ENCODE measurements at places on chromosomes 6 and 20.

DNA sequence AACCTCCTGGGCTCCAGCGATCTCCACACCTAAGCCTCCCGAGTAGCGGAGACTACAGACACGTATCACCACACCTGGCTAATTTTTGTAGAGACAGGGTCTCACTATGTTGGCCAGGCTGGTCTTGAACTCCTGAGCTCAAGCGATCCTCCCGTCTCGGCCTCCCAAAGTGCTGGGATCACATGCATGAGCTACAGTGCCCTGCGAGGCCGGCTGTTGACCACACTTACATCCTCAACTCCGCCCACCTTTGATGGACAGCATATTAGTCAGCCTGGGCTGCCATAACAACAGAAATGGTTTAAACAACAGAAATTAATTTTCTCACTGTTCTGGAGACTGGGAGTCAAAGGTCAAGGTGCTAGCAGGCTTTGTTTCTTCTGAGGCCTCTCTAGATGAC lies 107.7 kb downstream of the JPH2 start:
- peak; percentile 21 for DNase-seq

- DNase-seq: no peak
These were observed 54.3 kb downstream of the SNAI1 start for GRCh38 chr20:50037123-50037522.

DNA sequence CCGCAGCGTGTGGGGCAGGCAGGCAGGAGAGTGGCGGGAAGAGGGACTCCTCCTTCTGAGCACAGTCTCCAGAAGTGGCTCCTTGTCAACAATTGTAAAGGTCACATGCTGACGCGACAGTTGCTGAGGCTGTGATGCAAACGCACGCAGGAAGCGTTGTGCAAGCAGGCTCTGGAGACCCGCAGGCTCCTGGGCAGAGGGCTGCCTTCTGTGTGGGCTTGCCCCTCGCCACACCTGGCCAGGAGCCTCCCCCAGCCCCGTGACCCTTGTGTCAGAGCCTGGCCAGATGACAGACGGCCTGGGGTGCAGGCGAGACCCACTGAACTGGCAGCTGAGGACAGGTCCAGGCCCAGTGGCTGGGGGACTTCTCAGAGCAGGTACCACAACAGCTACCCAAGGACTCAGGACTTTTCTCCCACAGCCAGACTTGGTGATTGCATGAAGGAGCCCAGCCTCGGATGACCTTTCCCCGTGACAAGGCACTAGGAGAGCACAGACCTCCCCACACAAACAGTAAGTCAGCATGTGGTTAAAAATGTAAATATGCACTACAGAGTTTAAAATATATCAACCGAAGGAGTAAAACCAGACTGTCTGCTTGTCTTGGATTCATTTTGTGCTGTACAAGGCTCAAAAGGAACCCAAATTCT lies 222.1 kb upstream of the RREB1 start:
- peak; percentile 41 for DNase-seq

DNA sequence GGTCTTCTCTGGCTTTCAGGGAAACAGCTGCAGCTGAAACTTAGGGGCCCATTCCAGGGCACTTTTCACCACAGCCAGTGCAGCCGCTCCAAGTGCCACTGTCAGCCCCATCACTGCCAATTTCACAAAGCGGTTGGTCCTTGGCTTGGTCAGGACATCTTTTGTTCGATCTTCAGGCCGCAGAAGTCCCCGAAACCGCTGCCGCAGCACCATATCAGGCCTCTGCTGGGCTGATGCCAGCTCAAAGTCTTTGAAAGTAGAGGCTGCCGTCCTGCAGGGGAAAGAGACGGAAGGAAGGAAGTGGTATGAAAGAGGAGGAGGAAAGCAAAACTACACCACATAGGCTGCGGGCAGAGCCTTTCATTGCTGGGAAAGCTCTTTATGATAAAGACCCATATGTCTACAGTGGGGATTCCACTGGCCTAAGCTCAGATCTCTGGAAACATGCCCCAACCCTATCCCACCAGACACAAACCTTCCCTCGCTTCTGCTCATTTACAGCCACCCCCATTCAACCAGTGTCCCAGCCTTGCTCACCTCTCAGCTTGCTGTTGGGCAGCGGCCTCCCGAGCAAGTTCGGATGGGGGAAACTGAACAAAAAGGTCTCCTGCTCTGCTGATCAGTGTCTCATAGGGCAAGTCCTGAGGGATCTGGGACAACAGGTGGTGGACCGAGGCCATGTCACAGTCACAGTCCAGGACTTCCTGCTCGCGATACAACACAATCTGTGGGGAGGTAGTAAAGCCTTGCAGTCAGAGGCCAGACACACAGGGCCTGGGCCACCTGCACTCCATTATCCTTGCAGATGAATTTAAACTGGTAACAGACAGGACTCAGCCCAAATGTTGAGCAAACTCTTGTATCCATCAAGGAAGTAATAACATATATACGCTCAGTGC lies 23.5 kb downstream of the TBC1D20 start:
- DNase-seq: no peak

DNA sequence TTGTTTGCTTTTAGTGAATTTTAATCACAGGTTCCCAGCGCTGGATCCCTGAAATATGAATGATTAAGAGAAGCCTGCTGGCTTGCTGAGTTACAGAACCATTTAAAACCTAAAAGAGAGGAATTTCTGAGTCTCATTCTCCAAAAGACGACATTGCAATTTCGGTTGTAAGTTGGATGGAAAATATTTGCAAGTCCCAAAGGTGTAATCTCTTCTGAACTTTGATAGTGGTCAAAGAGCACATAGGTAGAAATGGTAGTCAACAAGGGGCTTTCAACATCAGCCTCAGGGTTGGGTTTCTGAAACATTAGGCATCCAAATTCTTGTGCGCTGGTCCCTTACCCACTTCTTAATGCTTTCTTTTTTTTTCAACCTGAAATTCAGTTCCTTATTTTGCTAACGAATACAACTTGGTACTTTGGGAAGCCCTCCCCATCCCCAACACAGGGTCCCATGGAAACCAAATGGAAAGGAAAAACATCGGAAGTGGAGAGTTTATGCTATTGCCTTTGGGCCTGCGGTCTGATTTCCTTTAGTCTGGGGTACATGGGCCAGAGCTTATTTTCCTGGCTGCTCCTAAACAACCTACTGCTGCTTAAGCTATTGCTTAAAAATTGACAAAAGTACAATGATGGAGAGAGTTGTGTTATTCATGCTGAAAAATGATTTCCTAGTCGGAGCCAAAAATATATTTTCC lies 117.0 kb upstream of the KCNK16 start:
- no peak for DNase-seq

DNA sequence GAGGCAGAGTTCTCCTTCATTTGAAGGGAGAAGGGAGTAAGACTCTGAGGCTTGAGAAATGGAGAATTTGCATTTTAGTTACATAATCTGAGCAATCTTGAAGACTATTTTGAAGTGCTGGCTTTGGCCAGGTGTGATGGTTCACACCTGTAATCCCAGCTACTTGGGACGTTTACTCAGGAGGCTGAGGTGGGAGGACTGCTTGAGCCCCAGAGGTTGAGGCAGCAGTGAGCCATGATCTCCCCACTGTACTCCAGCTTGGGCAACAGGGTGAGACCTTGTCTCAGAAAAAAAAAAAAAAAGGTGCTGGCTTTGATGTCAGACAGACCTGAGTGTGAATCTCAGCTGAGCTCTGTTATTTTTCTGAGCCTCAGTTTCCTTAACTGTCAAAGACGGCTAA lies 12.4 kb upstream of the ARMC12 start:
- no peak for DNase-seq

GRCh38 chr6:125142618-125143017 lies 11.0 kb upstream of the TPD52L1 start:
- DNase-seq: peak; percentile 70

All from fibroblast of mammary gland (primary cell).